ENCODE measurements at places on chromosomes 2 and 18.

GRCh38 chr2:137741784-137742362 is 222.4 kb upstream of the HNMT start:
- DNase-seq, result no peak

- DNase-seq, result no peak
These were observed 120.4 kb downstream of the SLC5A7 start for GRCh38 chr2:108106731-108107130.

DNA sequence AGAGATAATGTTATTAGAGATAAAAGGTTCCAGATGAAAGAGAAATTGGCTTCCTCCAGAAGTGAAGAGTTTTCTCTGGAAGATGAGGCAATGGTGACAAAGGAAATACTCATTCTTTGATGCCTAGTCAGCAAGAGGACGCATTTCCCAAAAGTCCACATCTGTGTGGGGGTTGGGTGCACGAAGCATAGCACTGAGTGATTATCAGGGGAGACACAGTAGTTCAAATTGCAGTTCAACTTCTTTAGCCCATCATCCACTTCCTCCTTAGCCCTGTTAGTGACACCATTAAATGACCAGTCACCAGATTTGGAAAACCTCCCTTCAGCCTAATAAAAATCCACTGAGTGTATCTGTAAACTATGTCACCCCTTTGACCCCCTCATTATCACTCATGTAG is 80.9 kb upstream of the PHLPP1 start:
- DNase-seq, result peak; percentile 38

- no peak for DNase-seq
These were observed 442.7 kb upstream of the MEIS1 start for GRCh38 chr2:65992198-65992554.

DNA sequence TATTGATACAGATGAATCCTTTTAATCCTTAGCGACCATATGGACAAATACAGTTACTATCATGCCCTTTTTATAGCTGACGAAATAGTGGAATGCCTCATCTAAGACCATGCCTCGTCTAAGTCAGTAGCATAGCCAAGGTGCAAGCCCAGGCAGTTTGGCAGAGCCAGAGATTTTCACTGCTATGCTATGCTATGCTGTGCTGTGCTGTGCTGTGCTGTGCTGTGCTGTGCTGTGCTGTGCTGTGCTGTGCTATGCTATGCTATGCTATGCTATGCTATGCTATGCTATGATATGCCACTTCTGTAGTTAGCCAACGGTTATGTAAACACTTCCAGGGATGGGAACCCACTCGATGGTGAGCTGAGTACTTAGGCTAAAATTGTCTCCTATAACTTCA is 91.6 kb upstream of the MAP4K3 start:
- DNase-seq, result no peak

DNA sequence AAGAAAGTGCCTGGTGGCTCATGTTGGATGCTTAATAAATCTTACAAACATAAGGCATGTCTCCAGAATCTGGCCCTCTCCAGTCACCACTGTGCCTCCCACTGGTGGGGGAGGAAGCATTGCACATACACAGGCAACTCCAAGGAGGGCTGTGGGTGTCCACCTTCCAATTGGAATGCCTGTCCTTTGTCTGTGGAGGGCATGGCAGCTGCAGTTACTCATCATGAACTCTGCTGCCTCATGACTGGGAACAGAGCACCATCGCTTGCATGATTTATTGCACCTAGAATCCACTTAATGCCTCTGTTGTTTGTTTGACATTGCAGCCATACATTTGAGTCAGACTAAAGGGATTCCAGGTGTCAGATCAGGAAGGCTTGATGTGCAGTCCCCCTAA is 278.9 kb downstream of the PRKCE start:
- no peak for DNase-seq

- no peak for DNase-seq
These were observed 340.5 kb upstream of the KYNU start for GRCh38 chr2:142536966-142537365.

GRCh38 chr2:128980475-128980874 is 661.8 kb upstream of the HS6ST1 start:
- DNase-seq, result no peak

- DNase-seq, result no peak
These were observed 90.6 kb upstream of the PELI1 start for GRCh38 chr2:64234785-64235184.

DNA sequence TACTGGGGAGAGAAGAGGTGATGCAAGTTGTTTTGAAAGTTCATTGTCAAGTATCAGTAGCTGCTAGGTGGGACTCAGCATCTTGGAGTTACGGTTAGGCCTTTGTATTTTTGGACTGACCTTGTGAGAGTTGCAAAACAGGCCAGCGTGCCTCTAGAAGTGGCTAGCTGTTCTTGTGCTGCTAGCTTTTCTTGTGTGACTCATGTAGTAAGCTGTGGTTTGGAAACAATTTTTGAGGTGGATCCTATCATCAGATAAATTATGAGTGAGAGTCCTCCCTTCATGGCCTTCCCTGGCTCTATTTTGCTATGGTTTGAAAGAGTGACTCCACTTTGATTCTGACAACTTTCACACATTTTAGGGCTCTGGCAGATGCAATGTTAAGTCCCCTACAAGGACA is 409.2 kb upstream of the HS6ST1 start:
- DNase-seq, result peak; percentile 44

DNA sequence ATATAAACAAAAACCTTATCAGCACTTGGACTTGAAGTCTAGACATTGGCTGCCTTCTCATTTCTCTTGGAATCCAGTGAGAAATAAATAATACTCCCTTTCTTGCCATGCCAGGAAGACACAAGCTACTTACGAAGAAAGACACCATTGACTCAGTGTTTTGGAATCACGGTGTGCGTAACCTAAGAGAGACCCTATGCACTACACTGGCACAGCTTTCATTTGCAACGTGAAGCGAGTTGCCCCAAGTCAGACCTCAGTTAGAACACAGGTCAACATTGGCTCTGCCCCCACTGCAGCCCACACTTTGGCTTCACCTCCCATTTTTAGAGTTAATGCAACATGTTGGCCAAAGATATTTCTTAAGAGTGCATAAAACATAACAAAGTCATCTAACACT is 54.2 kb downstream of the PIEZO2 start:
- DNase-seq, result no peak

GRCh38 chr2:176128172-176128981 is 1.1 kb upstream of the HOXD8 start:
- no peak for DNase-seq

DNA sequence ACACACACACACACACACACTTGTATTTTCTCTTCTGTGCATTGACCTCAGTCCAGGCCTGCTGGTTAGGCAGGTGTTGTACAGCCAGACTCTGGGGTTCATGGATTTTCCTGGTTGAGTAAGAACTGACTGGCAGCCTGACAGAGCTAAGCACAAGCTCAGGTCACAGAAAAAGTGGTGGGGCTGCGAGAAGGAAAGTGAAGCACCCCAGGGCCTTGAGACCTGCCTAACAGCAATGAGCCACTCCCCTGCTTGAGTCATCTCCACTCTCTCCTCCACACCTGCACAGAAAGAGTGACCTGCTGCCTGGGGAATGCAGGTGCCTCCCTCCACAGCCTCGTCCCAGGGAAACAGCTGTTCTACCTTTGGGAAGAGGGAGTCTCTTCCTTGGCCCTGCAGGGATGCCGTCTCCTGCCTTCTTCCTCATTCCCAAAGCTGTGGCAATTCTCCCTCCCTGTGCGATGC is 91.4 kb upstream of the LGALSL start:
- DNase-seq, result no peak

GRCh38 chr2:55636831-55637230 is 19.4 kb upstream of the PPP4R3B start:
- no peak for DNase-seq

GRCh38 chr2:215590010-215590745 is 154.3 kb upstream of the FN1 start:
- DNase-seq, result no peak

DNA sequence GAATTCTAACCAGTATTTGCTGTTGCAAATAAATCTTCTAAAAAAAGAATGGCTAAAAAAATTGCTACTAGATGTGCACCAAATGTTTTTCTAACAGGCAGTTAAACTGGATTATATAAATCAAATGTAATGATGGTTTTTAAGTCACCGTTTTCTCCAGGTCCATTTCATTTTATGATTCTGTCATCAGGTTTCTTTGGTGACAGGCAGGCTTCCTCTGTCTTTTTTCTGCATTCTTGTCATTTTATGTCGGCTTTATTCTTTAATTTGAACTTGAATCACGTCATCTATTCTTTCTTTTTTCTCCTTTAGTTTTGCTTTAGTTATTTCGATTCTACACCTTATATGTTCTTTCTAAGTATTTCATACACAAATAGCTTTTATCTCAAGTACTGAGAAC is 212.5 kb downstream of the SOCS6 start:
- no peak for DNase-seq

DNA sequence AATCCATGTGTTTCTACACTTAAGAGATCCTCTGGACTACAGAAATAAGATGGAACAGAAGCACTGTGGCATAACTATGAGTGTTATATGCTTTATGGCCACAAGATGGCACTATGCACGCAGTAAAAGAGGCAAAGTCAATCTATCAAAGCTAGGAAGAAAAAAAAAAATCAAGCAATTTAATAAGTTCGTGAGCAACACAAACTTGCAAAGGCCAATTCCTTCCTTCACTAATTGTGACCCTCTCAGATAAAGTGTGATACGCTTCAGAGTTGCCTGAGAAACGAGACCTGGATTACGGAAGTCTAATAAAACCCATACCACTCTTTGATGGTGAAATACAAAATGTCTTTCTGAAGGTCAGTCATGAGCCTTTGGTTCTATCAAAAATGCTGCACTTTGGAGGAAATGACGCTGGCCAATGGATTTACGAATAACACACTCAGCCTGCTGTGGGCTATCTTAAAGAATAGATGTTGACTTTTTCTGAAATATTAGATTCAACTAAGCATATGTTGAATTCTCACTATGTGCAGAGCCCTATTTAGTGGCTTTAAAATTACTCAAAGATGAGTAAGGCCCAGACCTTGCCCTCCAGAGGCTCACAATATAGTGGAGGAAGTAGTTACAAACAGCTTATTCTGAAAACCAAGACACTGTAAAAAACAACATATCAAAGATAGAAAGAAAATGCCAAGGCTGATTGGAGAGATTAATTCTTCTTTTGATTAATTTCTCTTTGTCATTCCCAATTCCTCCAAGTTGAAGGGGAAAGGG is 35.5 kb upstream of the TTR start:
- peak; percentile 26 for DNase-seq

- DNase-seq, result peak; percentile 6
These were observed 33.7 kb downstream of the STARD6 start for GRCh38 chr18:54323970-54324369.

DNA sequence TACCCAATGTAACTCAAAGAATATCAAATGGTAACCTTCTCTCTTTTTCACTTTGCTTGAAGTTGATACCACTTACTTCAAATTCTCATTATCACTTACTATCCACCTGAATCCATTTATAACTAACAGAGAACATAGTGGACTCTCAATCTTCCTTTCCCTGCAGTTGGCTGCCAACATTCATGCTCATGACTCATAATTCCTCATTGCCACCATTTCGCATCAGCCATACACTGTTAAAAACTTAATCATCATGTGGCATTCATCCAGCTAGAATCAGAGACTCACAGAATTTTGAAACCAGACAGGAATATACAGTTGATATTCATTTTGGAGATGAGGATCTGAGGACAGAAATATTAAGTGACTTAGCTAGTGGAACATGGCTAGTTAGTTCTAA is 56.8 kb downstream of the SLC4A10 start:
- DNase-seq, result no peak

GRCh38 chr2:218387369-218388194 is 5.5 kb downstream of the SLC11A1 start:
- no peak for DNase-seq

GRCh38 chr2:108347786-108348185 is 30.0 kb upstream of the SULT1C4 start:
- DNase-seq, result no peak

GRCh38 chr2:160869411-160869810 is 290.8 kb upstream of the TANK start:
- peak; percentile 74 for DNase-seq

GRCh38 chr2:74441690-74442482 is at the start of gene RTKN:
RTKN (minus strand) TSS chr2:74441937; CDS start chr2:74441816, 121 bp downstream.
- DNase-seq, result no peak

GRCh38 chr2:206105541-206105940 is 19.6 kb upstream of the INO80D start:
- DNase-seq, result no peak

GRCh38 chr2:96810783-96811192 is 5.3 kb upstream of the CNNM3 start:
- no peak for DNase-seq

DNA sequence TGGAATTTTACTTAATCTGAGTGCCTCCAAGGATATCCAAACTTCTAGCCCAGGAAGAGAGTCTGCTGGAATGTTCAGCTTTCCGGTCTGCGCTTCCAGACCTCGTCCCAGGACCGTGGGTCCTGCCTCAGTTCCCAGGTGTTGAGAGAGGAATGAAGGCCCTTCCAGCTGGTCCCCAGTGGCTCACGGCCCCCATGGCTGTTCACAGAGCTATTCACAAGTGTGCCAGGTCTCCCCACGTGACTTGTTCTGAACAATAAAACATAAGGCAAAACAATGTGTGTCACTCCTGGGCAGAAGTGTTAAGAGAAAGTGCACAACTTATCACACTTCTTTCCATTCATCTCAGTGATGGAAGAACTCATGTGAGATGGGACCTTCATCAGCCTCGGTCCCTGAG is 20.1 kb upstream of the TEX51 start:
- no peak for DNase-seq

DNA sequence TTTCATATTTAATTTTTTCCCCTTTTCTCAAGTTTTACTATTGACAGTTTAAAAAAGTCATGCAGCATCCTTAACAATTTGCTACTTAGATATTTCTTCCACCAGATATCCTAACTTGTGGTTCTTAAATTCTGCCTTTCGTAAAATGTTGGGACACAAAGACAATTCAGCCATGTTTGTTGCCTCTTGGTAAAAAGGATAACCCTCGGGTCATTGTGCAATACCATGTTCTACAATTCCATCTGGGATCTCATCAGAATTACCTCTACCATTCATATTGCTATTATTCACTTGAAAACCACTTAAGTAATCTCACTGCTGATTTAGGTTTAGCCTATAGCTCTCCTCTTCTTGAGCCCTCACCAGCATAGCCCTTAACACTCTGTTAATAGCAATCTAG is 13.2 kb upstream of the REG1B start:
- DNase-seq, result no peak

- DNase-seq, result no peak
These were observed 69.8 kb upstream of the GALNT3 start for GRCh38 chr2:165863810-165864261.

GRCh38 chr2:201128033-201128432 is 12.1 kb downstream of the CFLAR start:
- no peak for DNase-seq

DNA sequence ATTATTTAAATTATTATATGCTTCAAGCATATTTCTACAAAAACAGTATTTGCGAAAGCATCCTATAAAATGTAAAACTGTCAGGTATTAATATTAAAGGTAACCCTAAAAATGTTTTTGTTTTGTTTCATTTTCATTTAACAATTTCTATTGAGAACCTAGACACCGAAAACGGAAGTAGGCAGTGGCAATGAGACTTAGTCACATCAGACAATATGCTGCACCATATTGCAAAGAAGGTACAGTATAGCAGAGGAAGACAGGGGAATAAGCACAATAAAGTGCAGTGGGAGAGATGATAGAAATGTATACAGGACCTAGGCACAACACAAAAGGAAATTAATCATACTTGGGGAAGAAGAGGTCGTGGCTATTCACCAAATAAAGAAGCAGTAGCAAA is 12.2 kb downstream of the SCN1A start:
- DNase-seq, result no peak
